ENCODE measurements at places on chromosomes 5 and 9.

DNA sequence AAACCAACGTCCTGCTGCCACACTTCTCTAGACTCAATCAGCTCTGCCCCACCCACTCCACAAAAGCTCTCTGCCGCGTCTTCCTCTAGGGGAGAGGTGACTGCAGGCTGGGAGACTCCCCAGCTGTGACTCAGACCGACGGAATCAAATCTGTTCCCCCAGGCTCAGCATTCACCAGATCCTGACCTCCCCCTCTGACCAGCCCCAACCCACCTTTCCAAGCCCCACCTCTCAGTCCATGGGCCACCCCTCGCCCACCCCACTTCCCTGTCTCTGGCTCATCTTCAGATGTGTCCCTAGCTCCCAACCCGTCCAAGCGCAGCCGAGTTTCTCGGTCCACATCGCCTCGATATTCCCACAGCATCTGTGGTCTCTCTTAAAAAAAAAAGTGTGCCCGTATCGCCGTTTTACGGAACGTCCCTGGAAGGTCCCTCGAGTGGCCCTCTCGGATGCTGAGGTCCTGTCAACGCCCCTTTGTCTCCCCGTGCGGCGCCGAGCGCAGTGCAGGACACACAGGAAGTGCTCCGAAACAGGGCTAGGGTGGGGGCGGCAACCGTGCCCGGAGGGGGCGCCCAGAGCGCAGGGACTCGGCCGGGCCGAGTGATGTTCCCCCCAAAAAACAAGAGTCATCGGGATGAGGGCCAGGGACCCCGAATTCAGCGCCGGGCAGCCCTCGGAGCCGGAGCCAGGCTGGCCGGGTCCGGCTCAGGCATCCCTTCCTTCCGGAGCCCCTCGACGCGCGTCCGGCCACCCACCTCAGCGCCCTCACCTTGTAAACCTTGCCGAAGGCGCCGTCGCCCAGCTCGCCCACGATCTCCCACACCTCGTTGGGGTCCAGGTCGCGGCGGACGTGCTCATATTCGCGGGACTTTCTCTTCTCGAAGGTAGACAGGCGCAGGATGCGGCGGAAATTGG, 649 bp downstream of the STK10 start:
- peak; percentile 51 for DNase-seq

DNA sequence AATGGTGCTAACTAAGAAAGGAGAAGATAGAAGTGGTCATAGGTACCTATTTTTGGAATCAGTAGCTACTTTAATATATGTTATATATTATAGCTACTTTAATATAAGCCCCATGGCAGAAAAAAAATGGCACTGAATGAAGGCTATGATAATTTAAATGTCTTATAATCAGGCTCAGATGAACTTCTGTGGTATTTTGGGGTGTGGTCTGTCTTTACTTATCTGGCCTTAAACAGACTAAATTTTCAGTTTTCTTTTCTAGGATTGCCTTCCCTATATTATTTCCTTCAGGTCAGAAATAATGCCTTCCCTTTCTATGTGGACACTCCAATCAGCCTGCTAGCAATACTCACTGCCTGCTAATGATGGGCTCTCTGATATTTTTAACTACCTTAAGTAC, 292.3 kb downstream of the SLF1 start:
- no peak for DNase-seq

DNA sequence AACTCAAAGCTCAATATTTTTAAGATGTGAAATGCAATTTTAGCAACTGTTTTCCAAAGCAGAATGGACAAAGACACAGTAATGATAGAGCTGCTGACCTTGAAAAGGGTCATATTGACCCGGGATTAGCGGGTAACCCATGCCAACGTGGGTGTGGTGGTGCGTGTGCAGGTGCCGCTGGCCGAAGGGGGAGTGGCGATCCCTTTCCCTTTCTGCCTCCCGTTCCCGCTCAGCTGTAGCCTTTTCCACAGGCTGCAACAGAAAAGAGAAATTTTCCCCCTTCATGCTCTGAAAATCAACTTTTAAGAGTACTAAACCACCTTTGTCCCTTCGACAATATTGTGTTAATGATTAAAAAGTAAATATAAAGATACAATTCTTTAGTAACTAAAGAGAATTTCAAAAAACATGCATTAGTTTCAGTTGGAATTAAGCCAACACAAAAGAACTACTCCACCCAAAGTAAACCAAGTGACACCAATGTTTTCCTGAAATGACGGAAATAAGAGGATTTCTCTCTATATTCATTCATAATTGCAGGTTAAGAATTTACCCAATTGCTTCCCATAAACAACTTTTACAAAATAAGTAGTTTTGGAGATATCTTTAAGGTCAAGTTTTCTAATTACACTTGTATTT, 105.2 kb downstream of the ZNF608 start:
- no peak for DNase-seq

DNA sequence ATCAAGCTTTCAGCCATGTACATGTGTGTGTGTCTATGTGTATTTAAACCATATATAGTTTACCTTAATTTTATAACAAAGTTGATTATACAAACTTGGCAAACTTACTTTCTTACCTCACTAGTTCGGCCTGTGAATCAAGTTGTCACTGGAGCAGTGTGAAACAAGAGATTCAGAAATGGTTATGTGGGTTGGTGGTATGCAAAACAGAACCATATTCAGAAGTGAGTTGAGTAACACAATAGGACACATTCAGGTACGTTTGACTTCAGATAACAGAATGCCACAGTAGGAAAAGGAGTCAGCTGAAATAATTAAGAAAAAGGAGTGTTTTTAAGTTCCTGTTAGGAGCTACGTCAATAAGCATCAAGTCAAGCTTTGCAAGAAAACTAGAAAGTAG, 21.5 kb downstream of the XPA start:
- no peak for DNase-seq

GRCh38 chr5:53368516-53368915, 111.9 kb upstream of the FST start:
- DNase-seq = no peak

DNA sequence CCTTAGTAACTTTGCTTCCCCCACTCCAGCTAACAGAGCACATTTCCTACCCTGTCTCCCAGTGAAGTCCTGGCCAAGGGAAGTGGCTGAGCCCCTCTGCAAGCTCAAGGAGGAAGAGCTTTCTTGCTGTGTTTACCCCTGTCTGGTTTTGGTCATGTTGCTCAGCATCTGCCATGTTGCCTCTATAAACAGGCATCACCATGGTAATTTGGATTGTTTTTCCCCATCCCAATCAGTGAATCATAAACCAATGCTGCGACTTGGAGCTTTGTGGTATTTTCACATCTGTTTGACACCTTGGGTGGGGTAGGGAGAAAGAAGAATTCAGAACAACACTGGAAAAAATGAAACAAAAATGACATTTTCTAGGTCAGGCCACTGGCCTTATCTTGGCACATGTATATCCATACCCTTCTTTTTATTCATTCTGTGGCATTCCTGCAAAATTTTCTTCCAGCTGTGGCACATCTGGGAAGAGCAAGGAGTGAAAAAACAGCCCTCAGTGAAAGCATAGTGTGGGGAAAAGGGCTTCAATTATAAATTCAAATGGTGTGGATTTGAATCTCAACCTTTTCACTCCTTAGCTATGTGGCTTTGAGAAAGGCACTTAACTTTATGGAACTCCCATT, 42.5 kb downstream of the SLIT3 start:
- no peak for DNase-seq

DNA sequence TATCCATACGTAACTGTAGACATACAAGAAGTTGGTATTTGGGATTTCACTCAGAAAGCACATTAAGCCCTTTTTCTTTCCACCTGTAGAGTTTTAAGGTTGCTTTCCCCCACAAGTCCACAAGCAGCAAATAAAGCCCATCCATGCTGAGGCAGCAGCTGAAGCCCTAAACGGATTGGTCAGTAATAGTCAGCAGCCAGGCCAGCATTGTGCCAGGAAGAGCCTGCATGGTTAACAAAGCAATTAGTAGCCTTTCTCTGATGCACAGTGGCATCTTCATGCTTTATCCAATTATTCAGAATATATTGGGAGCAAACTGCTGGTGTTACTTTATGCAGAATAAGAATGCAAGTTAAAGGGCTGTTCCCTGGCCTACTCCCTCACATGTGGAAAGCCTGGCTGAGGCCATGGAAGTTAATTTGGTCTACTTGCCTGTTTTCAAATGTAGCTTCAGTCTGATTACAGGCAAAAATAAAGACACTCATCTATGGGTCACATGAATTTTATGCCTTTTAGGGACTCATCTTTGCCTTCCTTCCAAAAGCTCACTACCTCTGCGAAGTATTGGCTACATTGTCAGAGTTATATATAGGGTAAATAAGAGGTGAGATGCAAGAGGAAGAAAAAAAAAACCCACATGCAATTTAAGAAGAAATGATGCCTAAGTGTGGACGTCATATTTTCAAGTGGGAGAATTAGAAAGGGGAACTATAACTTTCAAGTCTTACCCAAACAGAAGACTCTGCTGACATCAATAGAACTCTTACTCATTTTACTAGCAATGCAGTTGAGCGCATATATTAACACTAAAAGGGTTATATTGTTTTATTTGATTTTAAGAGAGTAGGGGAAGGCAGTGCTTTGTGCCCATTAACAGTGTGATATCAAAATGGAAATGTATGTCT, 15.9 kb downstream of the EBF1 start:
- no peak for DNase-seq
